Fibroblast of skin of right biceps (primary cell): ENCODE measurements at places on chromosomes 2 and 18.

DNA sequence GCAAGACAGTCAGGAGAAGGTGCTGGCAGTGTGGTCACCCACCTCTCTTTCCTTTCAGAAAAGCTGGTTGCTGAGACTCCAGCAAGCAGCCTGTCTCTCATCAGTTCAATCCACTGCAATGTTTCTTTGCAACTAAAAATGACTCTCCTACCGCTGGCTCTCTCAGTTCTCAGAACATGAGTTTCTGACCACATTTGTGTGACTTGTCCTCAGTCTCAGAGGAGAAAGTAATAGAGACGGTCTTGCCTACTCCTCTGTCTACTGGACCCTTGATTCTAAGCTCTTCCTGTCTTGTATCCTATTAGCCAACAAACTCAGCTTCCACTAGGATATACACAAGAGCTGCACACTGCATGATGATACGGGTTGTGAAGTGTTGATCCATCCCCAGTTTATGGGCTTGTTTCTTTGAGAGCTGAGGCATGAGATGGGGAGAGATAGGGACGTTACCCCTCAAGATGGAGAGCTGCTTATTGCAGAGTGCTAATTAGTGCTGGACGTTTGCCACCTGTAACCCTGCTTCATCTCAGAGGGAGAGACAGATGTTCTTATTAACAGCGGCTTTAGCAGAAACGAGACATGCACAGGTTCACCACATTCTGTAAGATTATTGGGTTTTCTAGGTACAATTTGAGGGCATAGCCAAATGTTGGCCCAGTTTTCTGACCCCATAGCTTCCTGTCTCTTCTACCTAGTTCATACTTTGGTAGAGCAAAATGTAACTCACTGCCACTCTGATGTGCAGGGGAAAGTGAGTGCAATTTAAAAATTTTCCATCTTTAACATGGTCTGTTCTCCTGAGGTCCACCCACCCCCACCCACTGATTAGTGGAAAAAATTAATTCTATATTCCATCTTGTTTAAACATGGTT, 32.4 kb upstream of the YWHAQ start:
- DNase-seq, result no peak

GRCh38 chr2:171772373-171772772, 85.1 kb downstream of the DYNC1I2 start:
- DNase-seq, result no peak

DNA sequence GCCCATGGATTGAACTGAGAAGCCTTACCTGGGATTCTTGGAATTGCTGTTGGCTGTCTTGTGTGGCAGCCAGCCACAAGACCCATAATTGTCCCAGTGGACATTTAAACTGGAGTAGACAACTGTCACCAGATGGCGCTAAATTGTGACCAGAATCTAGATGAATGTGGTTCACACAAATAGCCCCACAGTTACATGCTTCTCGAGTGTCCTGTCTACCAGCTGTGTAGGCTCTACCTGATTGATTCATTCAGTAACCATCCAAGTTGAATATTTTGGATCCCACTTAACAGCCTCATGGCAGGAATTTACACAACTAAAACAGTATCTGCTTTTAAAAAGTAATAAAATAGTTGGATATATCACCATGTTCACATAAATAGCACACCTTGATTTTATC, 73.2 kb downstream of the MAP4K4 start:
- peak; percentile 74 for DNase-seq

DNA sequence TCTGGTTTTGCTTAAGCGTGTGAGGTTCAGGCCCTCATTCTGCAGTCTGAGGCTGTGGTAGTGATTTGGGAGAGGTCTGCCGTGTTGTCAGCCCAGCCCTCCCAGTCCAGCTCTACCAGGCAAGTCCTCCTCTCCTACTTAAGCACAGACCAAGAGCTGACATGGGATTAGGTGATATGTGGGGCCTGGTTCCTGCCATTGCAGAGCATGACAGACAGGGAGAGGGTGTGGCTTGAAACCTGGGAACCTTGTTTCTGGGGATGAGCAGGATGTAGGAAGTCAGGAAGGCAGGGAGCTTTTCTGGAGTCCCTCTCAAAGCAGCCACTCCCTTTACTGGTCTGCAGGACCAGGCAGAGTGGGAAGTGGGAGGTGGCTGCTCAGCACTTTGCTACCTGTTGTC, 38.6 kb downstream of the PTPRM start:
- no peak for DNase-seq

DNA sequence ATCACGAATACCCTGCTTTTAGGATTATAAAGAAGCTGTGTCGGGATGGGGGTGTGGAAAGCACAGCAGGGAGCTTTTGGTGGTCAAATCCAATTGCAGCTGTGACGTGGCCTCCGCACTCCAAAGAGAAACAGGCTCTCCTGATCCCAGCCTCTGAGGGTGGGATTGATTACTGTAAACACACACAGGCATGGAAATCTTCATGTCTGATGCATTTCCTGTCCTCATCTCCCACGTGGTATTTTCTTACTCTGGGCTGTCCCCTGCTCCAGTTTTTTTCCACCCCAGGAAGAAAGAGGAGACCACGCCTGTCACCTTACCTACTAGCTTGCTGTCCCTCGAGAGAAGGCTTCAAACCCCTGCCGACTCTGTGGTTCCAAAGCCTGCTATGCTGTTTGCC, 22.7 kb downstream of the RNF152 start:
- DNase-seq, result peak; percentile 81

GRCh38 chr2:96209011-96209728, 543 bp upstream of the STARD7 start:
- no peak for DNase-seq

DNA sequence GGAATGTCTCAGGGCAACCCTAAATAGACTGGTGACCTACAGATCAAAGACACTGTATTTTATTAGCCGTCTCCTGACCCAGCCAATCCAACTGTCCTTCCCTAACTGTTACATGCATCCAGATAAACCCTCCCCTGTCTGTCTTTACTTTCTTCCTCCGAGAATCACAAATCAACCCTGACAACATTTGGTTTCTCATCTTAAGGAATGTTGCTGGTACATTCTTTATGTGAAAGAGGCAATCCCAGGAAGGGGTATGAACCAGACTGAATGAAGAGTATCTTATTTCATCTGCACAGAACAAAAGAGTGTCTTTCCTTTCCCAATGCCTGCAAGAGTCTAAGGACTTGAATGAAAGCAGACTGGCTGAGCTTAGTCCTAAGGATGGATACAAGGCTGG, 113.9 kb upstream of the LTBP1 start:
- peak; percentile 81 for DNase-seq

DNA sequence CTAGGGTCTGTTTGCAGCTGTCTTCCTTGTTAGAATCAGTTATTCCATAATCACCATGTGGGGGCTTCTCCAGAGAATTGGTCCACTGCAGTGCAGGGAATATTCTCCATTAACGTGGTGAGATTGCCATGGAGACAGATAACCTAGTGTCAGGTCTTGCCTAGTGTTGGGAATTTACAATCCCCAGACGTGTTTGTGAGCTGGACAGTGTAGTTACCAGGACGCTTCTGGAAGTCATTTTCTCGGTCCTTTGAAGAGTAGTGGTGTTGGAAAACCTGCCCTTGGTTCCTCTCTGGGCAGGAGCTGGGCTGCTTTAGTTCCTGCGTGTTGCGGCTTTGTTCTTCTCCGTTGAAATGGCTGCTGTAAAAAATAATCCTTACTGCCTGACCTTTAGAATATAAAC, 68.8 kb upstream of the LYPD6B start:
- no peak for DNase-seq
